ENCODE measurements at places on chromosomes 7 and 10. TPM values are rescaled to one million over a fixed set of nuclear protein-coding genes. Genes with fewer than 3 reads are reported as not detected.
A peak's percentile ranks its signal among the peaks of the same experiment; 100 is the strongest.

GRCh38 chr10:65166272-65166671, 1645.1 kb downstream of the REEP3 start:
- no peak for DNase-seq

- DNase-seq: no peak
These were observed 82.7 kb downstream of the CPXM2 start for GRCh38 chr10:123808906-123809305.

DNA sequence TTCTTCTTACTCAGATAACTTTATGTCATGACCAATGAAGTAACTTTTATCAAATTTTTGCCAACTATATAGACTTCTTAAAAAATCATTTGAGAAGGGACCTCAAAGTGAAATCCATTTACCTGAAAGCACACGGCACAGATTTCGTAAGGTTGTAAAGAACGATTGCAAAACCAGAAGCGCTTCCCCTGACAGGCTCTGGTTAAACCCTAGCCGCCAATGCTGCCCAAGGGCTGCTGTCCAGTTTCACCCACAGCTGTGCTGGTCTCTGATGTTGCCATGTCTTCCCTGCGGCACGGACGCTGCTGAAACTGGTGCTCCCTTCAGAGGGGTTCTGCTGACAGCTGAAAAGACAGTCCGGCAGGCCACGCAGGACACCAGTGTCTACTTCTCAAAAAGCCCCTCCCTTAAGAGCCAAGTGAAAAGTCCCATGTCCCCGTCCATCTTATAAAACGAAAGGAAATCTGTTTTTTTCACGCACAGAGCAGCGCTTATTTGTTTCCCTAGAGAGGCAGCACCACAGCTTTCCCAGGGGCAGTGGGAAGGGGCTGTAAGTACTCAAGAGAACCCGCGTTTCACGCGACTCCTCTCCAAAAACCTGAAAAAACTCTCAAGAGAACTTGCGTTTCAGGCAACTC, 32.5 kb downstream of the GNA12 start:
- DNase-seq: no peak

GRCh38 chr7:69360913-69361312, 237.4 kb upstream of the AUTS2 start:
- DNase-seq: no peak

GRCh38 chr7:26199301-26200037, 1.1 kb downstream of the HNRNPA2B1 start:
- peak; percentile 79 for DNase-seq

DNA sequence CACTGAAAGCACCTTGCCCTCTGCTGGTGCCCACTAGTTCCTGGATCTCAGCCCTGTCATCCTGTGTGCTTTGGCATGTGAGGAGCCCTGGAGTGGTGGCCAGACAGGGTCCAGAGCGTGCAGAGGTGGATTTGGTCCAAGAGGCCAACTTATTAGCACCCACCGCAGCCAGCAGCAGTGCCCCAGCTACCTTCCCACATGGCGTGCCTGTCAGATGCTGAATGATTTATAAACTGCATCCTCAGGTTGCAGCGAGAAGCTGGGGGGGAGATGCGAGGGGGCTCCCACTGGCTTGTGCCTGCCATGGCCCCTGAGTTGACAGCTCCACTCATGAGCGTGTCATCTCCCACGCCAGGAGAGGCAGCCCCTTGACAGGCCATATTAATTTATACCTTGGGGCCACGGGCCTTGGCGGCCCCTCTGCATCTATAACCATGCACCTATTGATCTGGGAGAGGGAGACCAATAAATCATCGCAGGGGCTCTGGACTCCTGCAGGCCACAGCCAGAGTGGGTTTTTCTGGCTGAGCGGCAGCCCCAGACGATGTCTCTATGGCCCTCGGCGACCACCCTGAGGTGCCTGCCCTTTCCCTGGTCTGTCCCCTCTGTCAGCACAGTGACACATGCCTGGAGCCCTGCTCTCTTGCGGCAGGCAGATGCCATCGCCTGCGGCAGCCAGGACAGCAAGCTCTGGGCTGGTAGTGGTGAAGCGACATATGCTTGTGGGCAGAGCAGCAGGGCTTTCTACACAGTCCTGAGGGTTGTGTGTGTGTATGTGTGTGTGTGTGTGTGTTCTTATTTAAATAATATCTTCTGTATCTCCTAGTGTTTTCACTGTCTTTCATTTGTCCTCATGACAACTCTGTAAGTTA, 120.8 kb downstream of the CDH23 start:
- DNase-seq: no peak

DNA sequence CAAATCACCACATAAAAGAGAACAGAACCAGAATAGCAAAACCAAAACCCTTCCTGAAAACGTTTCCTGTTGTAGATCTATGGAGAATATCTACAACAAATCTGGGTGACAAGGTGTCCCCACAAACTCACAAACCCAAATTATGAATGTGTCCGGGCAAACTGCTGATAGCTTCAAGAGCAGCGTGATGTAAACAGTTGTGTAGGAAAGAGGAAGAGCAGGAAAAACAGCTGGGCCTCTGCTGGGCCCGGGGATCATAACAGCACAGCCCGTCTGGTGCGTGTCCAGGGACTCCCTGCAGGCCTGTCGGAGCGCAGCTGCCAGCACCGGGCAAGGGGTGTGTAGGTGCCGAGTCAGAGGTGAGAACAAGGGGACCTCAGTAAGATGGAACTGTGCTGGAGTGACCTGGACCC, 53.7 kb downstream of the KCNH2 start:
- DNase-seq: no peak

GRCh38 chr7:44665531-44666213, 59.2 kb downstream of the OGDH start:
- DNase-seq: no peak

GRCh38 chr10:23742368-23742767, 303.5 kb downstream of the OTUD1 start:
- no peak for DNase-seq

- no peak for DNase-seq
These were observed 202.8 kb downstream of the BAMBI start for GRCh38 chr10:28879875-28880682.

- no peak for DNase-seq
These were observed 39.2 kb upstream of the SDHAF3 start for GRCh38 chr7:97078023-97078969.

GRCh38 chr7:81776161-81776560, 6.3 kb upstream of the HGF start:
- no peak for DNase-seq

FAM180A gene
- 0.89 TPM for total RNA-seq

SND1 gene
- total RNA-seq: 123 TPM
